ENCODE measurements at places on chromosomes 2 and 18.
A peak's percentile ranks its signal among the peaks of the same experiment; 100 is the strongest.

DNA sequence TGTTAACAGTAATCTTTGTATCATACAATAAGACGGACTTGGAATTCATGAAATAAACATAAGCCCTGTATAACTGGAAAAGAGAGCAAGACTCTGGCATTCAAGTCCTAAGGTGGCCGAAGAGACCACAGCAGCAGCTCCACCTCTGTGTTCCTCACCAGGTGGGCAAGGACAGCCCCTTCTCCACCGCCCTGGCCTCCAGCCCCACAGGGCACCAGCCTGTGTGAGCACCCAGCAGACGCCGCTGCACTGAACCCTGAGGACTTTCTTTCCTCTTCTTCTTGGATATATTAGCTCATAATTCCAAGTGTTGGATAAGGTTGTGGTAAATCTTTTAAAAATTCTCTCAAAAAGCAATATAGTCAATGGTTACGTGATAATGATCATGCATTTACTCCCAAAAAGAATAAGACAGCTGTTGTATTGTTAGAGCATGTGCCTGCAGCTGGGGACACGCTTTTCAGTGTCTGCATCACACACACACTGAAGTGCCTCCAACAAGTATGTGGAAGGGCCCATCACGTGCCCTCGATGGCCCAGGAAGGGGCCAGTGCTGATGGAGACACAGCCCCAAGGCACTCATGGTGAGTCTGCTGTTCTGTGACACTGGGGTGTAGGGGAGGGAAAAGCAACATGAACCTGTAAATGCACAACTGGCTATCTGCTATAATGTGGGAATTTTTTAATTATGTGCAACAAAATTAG is 26.8 kb downstream of the FAM178B start:
- no peak for DNase-seq

DNA sequence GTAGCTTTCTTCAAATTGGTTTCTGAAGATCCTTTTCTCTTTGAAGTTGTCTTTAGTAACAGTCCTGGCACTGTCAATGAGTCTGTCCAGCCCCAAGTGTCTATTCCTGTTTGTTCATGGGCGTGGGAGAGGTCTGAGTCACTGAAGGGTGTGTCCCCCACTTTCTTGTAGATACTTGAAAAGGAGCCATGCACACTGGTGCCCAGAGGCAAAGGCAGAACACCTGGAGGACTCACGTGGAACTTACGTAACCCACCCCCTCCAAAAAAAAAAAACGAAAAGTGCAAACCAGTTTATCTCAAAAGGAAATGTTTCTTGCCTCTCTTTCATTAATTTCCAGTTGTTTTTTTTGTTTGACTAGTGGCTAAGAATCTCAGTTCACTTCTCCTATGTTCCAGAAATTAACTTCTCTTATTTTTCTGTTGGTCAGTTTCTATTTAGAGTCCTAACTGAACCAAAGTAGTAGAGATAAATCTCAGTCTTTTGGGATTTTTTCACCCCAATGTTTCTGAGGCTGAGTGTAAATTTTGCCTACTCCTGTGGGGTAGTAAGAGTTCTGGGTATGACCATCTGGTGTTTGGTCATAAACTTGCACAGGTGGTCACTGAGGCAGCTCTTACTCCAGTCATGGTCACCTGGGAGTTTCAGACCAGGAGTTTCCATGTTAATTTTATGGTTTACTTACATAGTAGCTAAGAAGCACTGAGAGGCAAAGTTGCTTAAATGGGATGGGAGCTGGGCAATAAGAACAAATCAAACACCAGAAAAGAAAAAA is 54.9 kb downstream of the DSC3 start:
- DNase-seq: no peak

- DNase-seq: peak; percentile 74
Observed at GRCh38 chr18:50507120-50507590, 52.7 kb upstream of the MAPK4 start.

- DNase-seq: no peak
Observed at GRCh38 chr2:170155723-170156253, 22.2 kb upstream of the MYO3B start.

- no peak for DNase-seq
Observed at GRCh38 chr18:79108549-79109215, 39.5 kb downstream of the ATP9B start.

DNA sequence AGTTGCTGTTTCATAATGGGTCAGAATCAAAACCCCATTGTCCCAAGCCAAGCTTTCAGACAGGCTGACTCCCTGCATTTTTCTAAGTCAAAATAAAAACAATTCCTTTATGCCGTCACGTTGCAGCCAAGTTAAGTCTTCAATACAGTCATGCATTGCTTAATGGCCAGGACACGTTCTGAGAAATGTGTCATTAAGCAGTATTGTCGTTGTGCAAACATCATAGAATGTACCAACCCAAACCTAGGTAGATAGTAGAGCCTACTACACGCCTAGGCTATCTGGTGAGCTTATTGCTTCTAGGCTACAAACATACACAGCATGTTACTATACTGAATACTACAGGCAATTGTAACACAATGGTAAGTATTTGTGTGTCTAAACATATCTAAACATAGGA is 160.4 kb upstream of the FOSL2 start:
- no peak for DNase-seq

DNA sequence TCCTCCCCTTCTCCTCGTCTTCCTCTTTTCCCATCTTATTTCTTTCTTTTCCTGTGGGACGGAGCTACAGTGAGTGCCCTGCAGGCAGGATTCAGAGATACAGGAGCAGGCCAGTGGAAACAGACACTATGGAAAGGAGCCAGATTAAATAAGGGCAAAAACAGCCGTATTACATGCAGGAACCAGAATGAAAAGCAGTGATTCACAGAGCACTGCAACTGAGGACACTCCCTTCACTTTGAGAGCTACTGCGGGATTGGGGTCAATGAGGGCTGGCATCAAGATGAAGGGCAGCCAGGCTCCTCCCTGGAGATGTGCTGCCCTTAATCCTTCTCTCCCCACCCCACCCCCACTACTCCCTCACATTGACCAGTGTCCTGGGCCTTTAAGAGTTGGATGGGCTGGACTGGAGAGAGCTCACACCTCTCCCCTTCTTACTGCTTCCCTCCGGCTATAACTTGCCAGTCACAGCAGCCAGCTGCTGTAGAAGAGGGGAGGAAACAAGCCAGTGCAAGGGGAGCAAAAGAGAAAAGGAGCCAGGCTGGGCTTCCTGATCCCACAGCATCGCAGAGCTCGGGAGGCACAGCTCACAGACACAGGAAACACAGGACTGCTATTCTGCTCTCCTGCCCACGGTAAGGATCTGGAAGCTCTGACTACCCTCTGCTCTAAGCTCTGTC is at the start of gene PLCD4:
PLCD4 (plus strand) TSS at position 464 of the 680 bp plus-strand sequence. CDS start 7,841 bp downstream, outside the sequence.
- no peak for DNase-seq

GRCh38 chr2:69789772-69790600 is 39.5 kb upstream of the GMCL1 start:
- no peak for DNase-seq

DNA sequence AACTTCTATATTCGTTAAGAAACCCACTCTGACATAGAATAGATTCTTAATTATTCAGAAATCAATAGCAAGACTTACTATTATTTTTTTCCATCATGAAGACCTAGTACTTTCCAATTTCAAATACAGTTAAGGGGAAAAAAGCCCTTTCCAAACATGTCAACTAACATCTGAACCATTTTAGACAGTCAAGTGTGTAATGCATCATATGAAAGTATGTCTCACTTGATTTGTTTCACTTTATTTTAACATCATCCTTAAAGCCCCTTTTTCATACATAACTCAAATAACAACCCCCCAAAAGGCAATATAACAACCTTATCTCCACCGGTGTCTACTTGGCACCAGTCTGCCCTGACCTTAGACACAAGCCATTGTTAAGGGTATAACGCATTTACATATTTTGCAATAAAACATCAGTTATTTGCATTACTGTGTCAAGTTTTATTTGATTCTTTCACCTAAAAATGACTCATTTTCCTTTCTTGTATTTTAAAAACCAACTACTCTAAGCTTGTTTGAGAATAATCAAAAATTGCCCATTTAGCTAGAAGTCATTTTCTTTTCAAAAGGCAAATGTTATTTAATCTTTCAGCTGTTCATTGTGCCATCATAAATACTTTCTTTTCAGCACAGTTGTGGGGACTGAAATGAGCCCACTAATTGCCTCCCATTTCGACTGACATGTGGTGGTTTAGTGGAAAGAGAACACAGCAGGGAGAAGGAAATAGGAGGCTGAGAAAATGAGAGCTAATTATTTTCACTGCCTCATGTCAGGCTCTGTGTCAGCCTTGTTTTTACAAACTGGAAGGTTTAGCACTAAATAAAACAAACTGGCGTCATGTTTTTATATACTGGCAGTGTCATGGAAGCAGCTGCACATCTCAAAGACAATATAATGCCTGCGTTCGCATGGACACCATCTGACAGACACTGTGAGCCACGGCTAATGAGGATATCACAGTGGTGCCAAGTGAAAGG is 104.7 kb upstream of the CDCA7 start:
- peak; percentile 50 for DNase-seq

DNA sequence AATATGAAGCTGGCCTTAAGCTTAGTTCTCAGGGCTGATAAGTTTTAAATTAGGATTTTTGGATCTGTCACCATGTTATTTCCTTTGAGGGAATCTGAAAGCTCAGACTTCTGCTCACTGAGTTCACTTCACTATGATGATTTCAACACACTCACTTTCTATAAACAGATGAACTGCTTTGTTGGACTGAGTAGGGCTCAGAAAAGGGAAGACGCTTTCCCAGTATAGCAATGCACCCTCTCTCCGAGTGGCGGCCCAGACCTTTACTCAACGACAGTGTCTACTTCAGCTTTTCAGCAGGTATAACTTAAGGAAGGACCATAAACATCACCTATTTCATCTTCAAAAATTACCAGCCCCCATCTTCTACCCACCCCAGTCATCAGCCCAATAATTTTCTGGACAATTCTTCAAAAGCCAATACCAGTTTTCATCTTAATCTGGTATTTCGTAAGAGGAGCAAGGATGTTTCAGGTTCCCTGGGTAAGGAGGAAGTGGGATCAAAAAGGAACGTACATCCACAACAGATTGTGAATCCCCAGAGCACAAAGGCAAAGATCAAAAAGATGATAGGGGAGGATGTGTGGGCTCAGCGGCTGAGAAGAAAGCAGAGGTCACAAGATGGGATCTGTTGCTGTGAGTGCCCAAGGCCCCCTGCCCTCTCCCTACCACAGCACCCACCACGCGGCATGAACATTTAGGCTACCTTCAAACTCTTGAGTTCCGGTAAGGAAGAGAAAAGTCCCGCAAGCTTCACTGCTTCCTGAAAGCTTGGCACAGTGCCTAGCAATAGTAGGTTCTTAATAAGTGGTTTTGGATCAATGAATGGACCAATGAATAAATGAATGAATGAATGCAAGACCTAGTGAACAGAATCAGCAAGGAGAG is 41.9 kb downstream of the LPIN2 start:
- no peak for DNase-seq

- DNase-seq: peak; percentile 34
Observed at GRCh38 chr2:230908595-230909191, 16.3 kb downstream of the GPR55 start.

- DNase-seq: no peak
Observed at GRCh38 chr2:206867006-206867405, 72.3 kb upstream of the CPO start.

DNA sequence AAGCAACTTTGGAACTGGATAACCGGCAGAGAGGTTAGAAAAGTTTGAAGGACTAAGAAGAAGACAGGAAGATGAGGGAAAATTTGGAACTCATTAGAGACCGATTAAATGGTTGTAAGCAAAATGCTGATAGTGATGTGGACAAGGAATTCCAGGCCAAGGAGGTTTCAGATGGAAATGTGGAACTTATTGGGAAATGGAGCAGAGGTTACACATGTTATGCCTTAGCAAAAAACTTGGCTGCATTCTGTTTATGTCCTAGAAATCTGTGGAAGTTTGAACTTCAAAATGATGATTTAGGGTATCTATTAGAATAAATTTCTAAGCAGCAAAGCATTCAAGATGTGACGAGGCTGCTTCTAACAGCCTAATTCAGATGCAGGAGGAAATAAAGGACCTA is 675.1 kb upstream of the SYT4 start:
- no peak for DNase-seq

DNA sequence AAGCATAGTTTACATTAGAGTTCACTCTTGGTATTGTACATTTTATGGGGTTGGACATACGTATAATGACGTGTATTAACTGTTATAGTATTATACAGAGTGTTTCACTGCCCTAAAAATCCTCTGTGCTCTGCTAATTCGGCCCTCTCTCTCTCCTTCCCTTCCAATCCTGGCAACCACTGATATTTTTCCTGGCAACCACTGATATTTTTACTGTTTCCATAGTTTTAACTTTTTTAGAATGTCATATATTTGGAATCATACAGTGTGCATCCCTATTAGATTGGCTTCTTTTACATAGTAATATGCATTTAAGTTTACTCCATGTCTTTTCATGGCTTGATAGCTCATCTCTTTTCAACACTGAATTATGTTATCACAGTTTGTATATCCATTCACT is 526.7 kb downstream of the RIT2 start:
- no peak for DNase-seq

DNA sequence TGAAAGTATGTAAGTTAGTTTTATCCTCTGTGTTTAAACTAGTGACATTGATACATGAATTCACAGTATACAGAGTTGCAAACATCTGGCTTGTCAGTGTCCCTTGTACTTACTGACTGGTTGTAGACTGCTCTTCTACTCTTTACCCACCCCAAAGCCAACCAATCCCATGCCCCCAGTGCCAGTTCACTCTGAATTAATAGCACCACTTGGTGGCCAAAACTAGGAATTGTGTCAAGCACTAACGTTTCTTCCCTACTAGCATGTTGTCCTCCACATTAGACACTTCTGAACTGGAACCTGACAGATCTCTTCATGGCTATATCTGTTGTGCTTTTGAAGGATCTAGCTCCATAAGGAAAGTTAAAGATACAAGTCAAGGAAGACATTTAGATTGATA is 27.2 kb upstream of the OTX1 start:
- DNase-seq: no peak
